M059J (cell line): ENCODE measurements at places on chromosomes 2 and 18. TPM values are rescaled to one million over a fixed set of nuclear protein-coding genes. Genes with fewer than 3 reads are reported as not detected.

Gene GCG
- not detected in 2 replicates for total RNA-seq

Gene XRCC5
- 261 and 335 TPM in 2 replicates for total RNA-seq

Gene APOB
- total RNA-seq: not detected in 2 replicates

Gene SEPTIN10
- 47.0 and 74.5 TPM in 2 replicates for total RNA-seq

Gene MRO
- total RNA-seq: not detected in 2 replicates

Gene NXPH2
- total RNA-seq: not detected in 2 replicates

Gene GAL3ST2
- total RNA-seq: not detected in 2 replicates

Gene GALNT5
- total RNA-seq: 28.8 and 36.1 TPM in 2 replicates

- no peak for DNase-seq
These were observed 535.5 kb downstream of the TNS1 start for GRCh38 chr2:217467331-217467730.

GRCh38 chr18:12821408-12821807 is 62.6 kb downstream of the PTPN2 start:
- DNase-seq: no peak

DNA sequence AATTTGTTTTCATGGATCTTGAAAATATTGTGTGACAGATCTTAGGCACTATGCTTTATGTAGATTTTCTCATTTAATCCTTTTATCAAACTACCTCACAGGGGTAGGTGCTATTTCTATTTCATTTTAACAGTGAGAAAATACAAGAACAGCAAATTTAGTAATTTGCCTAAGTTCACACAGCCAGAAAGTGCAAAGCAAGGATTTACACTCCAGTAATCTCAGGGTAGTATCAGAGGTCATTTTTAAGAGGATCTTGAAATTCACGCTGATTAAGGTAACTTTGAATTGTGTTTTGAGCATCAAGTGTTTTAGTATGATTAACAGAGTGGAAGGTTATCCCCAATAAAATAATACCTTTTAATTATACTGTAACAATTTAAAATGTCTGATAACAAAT is 10.1 kb upstream of the KCNJ3 start:
- DNase-seq: no peak

GRCh38 chr18:23163786-23164533 is 28.7 kb downstream of the CABLES1 start:
- no peak for DNase-seq

DNA sequence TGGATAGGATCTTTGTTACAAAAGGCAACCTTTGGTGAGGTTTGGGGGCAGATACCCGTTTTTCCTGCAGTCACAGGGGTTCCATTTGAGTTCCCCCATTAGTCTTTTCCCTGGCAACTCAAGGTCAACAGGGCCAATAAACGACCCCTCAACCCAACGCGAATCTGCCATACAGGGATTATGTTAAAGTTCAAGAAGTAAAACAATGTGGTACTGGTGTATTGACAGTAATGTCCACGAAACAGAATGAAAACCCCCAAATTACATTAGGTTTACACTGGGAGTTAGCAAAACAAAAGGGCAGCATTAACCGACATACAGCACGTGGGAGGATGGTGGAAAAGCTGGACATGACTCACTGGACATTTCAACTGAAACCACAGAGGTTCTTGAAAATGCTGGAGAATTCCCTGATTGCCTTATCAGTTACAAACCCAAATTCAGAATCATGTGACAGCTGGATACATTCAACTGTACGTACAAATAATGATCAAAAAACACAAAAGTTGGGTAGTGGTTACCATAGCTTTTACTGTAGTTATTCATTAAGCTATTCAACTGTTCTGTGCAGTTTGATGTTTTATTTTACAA is 4.9 kb upstream of the IMP4 start:
- DNase-seq: peak; percentile 67

DNA sequence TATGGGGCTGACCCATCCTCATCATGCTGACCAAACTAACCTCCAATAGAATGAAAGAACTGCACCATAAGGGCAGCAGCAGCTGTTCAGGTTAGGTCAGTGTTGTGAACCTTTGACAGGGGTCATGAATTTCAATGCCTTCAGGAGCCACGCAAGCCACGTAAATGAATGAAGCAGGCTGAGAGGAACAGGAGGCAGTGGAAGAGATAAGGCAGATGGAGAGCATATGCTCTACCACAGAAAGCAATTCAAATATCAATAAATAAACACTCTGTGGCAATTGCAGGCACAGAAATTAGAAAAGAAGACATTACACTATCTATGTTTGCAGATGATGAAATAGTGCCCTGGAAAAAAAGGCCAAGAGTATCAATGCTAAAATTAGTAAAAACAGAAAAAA is 56.3 kb downstream of the SCG2 start:
- DNase-seq: no peak

DNA sequence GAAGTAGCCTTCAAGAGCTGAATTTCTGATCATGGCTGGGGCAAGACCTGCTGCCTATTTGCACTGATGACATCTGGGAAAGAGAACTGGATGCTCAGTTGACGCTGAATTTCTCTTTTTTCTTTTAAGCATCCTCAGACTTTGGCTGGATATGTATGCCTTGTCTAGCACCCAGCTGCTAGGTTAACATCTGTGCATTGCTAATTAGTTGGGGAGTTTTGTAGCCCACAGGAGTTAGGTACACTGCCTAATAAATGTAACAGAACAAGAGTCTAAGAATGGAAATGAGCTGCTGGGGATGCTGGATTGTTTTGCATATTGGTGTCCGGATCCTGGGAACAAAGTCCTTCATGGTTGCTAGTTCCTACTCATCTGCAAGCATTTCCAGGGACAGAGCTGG is 40.9 kb upstream of the STPG4 start:
- no peak for DNase-seq

DNA sequence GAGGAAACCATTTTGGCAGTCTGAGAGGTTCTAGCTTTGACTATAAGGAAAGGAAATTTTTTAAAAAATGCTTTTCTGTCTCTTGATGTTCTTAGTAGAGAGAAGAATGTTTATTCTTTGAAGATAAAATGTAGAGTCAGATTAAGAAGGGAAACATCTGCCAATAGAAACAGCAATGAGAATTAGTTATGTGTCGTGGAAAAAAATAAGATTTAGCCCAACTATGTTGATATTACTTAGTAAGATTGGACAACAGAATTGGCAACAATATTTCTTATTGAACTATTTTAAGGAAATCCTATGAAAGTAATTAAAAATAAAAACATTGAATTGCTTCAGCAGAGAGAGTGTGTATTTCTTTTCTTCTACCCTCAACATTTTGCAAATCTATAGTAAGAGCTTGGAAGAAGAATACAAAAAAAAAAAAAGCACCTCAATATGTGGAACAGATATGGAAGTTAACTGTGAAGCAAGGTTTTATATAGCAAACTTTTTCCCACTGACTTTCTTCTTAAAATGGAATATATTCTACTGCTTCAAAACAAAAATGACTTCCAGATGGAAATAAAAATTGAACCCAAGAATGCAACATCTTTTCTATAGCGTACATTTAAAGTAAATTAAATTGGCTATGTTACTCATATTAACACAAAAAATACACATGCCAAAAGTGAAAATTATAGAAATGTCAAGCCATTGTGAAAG is 177.9 kb downstream of the FAM124B start:
- DNase-seq: no peak

DNA sequence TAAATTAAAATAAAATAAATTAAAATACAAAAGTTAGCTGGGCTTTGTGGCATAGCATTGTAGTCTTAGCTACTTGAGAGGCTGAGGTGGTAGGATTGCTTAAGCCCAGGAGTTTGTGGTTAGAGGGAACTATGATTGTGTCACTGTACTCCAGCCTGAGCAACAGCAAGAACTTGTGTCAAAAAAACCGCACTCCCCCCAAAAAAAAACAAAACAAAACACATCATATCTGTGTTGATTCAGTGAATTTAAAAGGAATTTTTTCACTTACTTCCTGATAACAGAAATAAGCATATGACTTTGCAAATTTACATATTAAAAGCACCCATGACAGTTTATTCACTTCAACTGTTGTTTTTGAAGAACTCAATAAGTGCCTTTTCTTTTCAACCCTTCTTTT is 68.1 kb upstream of the PELI1 start:
- peak; percentile 84 for DNase-seq

DNA sequence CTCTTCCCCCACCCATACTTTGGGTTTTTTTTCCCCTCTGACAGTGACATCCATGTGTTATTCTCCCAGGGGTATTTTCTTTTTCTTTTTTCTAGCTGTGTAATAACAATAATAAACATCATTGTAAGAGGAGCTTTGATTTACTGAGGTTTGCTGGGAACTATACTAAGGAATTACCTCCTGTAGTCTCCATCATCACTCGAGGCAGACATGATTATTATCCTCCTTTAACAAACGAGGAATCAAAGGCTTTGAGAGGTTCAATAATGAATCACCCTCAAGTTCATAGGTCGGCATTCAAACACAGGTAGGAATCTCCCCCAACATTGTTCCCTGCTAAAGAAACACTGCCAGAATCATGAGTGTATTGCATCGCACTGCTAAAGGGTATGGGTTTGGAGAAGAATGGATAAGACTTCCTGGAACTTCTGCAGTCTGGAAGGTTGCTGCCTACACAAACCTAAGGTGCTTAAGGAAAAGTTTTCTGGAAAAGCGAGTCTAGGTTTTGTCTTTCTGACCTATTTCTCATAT is 260.2 kb upstream of the SESTD1 start:
- DNase-seq: peak; percentile 11

GRCh38 chr2:113126845-113127645 is at the start of gene IL1RN:
Gene IL1RN (plus strand): TSS chr2:113127598. CDS start chr2:113127625, 27 bp downstream.
- DNase-seq: no peak

GRCh38 chr2:241199897-241200821 is 11.7 kb downstream of the ANO7 start:
- DNase-seq: no peak

DNA sequence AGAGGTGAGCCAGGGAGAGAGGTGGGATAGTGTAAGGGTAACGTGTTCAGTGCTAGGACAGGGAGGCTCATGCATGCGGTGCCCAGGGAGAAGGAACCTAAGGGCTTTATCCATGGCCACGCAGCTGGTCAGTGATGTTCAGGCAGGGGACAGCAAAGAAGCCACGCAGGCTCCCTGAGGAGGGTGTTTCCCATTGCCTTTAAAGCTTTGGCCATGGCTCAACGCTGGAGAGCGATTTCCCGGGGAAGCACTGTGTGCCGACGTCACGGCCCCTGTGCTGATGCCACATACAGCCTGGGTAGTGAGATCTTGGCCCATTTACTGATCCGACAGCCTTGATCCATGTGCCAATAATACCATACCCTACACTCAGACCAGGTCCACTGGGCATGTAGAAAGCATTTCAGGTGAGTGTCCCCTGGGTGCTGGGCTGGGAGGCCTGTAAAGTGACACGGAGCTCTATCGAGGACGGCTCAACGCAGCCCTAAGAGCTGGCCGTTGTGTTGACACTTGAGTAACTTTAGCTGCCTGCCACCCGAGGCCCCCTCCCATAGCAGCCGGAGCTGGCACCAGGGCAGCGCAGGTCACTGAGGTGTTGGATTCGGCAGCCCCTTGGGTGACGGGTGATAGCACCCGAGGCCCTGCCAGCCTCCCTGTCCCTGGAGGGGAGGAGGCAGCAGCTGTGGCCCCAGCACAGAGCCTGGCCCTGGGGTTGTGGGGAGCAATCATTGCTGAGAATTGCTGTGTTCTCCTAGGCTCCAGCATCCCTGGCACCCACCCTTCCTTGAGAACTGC is 41.4 kb downstream of the PDIA6 start:
- no peak for DNase-seq

GRCh38 chr2:109560265-109560664 is 53.5 kb downstream of the SEPTIN10 start:
- DNase-seq: peak; percentile 56

DNA sequence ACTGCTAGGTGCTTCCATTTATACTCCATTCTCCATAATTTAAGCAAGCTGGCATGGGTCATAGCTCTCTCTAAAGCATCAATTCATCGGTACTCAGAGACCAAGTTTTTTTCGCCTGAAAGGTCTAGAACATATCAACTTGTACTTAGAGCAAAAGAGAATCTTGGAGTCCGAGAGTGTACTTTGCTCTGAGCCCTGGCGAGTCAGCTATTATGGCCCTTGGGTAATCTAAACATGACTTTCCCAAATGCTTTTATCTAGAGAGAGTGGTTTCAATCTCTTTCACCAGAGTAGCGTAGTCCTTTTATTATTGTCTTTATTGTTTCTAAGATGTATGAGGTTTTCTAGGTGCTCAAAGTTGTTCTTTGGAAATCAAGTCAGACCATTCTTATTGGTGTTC is 34.4 kb downstream of the MAIP1 start:
- no peak for DNase-seq

DNA sequence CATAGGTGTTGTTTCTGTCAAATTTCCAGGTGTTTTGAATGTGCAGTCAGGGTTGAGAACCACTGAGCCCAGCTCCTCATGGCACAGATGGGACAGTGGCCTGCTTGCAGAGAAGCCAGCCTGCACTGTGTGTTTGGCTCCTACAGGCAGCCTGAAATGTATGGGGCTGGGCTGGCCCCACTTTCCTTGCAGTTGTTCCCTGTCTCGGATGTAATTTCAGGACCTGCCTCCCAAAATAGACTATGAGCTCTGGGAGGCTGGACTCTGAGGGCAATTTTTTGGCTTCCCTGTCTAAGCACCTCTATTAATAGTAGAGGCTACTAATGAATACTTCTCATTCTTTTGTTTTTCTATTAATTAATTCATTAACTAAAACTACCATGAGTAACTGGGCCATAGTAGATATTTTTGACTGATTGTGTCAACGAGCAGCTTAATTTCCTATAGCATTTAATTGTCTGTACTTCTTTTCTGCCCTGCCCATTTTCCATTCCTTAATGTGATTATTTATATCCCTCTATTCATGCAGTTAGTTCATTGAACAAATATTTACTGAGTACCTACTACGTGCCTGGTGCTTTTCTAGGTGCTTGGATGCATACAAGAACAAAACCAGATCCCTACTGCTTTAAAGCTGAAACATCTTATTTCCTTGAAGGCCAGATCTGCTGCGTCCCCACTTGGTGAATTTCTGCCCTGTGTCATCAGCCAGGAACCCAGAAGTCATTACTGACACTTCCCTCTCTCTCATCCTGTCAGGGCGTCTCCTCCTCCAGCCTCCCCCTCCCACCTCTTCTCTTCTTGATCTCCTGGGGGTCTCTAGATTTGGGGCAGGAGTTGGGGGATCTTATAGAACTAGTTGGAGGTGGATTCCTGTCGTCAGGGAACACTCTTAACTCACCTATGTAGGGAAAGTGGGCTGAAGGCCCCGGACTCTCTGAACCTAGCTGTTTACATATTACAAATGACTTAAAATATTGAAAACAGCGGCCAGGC is 16.3 kb downstream of the DYSF start:
- no peak for DNase-seq

DNA sequence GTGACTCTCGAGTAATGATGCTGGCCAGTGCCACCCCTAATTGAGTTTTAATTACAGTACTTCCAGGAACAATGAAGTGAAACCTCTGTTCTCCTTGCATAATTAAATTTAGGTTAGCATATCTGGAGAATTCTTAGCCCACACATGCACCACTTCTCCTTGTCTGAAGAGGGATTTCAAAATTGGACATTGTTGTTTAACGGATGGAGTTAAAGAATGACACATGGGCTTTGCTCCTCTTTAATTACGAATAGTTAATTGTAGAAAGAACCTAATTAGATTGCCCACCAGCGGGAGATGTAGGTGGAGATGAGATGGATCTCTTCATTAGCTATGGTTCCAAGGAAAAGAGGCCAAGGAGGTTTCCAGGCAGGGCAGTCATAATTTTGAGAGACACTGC is 33.1 kb upstream of the EN1 start:
- no peak for DNase-seq
